ENCODE measurements at places on chromosomes 16 and 17.

DNA sequence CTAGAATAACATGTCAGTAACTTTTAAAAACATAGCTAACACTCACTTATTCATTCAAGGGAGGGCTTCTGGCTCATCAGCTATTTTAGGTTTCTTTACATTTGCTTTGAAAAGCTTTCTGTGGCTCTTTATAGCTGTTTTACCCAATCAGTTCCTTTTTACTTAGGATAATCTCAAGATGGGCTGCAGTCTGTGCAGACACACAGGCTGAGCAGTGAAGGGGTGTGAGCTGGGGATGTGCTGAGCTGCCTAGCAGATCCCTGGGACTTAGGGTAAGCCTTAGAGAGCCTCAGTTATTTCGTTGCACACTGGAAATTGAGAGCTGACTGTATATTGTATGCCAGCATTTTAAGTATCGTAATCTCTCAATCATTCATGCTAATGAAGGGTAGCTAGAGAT is 30.2 kb upstream of the NOL11 start:
- DNase-seq, result no peak
- H3K36me3 ChIP-seq, result peaks cover 7% of the 10 kb centered on the region
- H3K4me3 ChIP-seq, result no peak overlapping the region
- H3K27me3 ChIP-seq, result no peaks in the 10 kb centered on the region
- H3K4me1 ChIP-seq, result peaks cover 6% of the 10 kb centered on the region

- H3K27me3 ChIP-seq, result no peaks in the 10 kb centered on the region
- DNase-seq, result no peak
- peak overlapping the region; percentile 88 for H3K4me3 ChIP-seq
- peak overlapping the region; percentile 93 for H3K27ac ChIP-seq
- H3K36me3 ChIP-seq, result peaks cover 25% of the 10 kb centered on the region
These were observed 518 bp downstream of the SH2B1 start for GRCh38 chr16:28863929-28864793.

DNA sequence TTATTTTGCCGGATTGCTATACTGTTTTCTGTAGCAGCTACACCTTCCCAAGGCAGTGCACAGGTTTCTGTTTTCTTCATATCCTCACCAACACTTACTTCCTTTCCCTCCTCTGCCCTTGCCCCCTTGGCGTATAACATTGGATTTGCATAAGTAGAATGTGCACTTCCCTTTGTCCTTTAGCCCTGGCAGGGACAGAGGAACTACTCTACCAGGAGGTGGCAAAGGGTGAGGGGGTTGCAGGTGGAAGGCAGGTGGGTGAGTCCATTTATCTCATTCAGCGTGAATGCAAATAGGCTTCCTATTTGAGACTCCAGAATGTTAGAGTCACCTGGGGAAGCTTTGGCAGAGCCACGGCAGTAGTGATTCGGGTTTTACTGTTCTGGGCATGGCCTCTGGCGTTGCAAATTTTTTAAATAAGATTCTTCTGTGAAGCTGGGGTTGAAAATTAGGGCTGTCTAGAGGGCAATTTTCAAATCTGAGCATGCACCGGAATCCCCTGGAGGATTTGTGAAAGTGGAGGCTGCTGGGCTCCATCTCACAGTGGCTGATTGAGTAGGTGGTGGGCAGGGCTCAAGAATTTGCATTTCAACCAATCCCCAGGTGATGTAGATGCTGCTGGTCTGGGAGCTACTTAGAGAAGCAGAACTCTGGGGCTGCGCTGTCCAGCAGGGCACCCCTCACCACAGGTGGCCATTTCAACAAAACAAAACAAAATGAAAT is 84.7 kb downstream of the PLCG2 start:
- H3K4me1 ChIP-seq, result peaks cover 12% of the 10 kb centered on the region
- DNase-seq, result no peak
- H3K27me3 ChIP-seq, result peaks cover 6% of the 10 kb centered on the region
- H3K4me3 ChIP-seq, result no peak overlapping the region

DNA sequence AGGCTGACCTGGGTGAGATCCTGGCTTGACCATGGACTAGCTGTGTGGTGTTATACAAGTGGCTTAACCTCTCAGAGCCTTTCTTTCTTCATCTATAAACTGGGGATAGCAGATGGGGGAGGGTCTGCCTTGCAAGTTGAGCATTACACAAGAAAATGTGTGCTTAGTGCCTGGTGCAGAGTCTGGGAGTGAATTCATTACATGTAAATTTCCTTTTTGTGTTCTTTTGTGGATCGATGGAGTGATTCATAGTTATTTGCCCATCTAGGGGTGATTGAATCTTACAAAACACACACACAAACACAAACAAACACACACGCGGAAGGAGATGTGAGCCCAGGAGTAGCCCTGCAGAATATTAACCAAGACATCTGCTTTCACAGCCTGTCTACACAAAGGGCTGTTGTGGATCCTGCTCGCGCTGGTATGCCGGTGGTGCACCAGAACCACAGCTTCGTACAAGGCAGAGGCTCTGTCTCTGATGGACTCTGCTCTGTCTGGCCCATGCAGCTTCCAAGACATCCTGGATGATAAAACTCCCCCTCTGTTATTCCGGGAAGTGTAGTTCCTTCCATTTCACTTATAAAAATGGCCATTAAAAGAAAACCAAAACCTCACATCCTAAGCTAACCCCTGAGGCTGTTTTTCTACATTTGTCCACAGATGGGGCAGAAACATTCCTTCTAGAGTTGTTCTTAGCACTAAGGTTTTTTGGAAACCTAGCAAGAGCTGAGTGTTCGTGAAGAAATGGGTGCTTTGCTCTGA is 86.1 kb downstream of the UTP18 start:
- DNase-seq, result no peak
- H3K4me3 ChIP-seq, result no peak overlapping the region
- H3K36me3 ChIP-seq, result no peaks in the 10 kb centered on the region

DNA sequence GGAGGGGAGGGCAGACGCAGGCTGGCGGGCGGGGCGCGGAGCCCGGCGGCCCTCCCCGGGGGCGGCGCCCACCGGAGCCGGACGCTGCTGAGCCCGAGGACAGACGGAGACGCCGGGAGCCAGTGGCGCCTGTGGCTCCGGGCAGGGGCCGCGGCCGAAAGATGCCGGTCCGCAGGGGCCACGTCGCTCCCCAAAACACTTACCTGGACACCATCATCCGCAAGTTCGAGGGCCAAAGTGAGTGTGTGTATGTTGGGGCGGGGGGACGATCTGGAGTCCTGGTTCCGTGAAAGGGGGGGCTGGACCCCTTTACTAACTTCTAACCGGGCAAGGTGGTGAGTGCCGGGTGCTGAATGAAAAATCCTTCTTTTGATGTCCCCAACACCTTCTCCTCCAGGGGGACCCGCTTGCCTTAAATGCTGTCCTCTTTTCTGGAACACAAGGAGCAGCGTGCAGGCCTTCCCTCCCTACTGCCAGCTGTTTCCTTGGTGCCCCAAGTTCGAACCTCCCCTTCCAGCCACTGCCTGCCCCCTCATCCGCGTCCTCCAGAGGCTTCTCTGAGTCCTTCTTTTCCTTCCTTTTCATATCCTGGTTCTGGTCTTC is at the start of gene KCNH6:
Gene KCNH6, plus strand, starts transcription at position 106 of the 603 bp plus-strand sequence. Its CDS starts 56 bp downstream, at position 162.
- H3K4me1 ChIP-seq, result no peaks in the 10 kb centered on the region
- no peaks in the 10 kb centered on the region for H3K36me3 ChIP-seq
- H3K27ac ChIP-seq, result no peak within 1 kb of the TSS
- peak within 1 kb of the TSS; percentile 21 for H3K4me3 ChIP-seq

DNA sequence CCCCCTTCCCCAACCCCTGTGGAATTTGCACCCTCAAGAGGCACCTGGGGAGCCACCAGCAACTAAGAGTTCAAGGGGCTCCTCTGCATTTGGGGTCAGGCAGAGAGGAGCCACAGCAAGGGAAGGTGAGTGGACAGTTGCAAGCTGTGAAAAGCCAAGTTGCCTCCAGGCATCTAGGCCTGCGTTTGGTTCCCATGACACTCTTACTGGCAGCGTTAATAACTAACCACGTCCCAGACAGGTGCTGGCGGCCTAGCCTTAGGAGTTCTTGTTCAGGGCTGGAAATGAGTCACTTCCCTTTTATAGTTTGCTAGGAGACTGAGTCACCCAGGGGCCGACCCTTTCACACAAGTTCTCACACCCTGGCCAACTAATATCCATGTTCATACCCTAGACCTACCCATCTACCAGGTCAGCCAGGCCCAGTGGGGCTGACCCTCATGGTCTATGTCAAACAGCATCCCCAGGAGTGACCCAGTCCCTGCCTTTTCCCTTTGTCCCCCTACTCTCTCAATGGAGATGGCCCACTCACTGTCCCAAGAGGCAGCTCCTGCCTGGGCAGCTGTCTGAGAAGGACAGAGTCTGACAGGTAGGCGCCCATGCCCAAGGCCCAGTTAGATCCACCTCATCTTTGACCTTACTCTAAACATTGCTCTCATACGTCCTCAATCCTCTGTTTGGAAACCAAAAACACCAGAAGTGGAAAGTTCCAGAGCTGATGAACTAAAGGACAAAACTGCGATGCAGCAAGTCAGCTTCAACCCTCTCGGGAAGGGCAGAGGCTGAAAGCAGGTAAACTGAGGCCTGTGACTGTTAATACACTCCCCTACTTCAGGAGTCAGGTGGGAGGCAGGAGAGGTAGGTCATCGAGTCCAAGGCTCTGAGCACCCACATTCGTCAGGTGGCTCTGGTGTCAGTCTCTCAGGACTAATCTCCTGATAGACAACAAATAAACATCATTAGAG is 300.6 kb downstream of the SOX9 start:
- H3K36me3 ChIP-seq, result no peaks in the 10 kb centered on the region
- peak overlapping the region; percentile 36 for H3K27ac ChIP-seq
- H3K4me3 ChIP-seq, result no peak overlapping the region

DNA sequence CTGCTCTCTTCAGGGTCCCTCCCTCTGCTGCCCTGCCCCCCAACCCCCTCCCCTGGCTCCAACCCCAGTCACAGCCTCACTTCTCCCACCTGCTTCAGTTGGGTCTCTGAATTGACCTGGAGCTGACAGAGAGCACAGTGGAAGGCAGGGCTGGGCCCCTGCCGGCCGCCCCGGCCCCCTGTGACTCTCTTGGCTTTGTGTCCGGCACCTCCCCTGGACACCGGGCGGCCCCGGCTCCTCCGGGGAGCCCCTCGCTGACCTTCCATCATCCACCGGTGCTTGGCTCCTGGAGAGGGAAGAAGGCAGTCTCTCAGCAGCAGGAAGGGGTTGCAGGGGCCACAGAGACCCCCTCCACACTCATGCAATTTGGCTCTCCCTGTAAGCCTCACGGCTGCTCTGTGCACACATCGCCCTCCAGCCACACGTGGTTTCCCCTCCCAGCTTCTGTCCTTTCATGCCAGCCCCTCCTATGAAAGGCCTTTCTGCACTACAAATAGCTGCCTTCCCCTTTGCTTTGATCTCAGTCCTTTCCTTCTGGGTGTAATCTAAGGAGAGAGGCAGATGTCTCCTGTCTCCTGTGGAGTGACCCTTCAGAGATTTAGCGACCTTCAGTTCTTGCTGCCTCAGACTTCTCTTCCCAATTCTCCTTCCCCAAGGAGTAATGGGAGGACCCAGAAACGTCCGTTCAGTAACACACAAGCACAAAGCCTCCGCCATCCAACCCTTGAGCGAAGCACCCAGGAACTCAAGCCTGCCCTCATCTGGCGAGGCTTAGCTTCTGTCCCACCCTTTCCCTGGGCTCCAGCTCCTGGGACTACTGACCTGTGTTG is 8.3 kb downstream of the NKIRAS2 start:
- peaks cover 14% of the 10 kb centered on the region for H3K36me3 ChIP-seq
- no peaks in the 10 kb centered on the region for H3K27me3 ChIP-seq
- H3K4me3 ChIP-seq, result no peak overlapping the region
- H3K27ac ChIP-seq, result no peak overlapping the region
- no peak for DNase-seq
- H3K4me1 ChIP-seq, result peaks cover 23% of the 10 kb centered on the region

DNA sequence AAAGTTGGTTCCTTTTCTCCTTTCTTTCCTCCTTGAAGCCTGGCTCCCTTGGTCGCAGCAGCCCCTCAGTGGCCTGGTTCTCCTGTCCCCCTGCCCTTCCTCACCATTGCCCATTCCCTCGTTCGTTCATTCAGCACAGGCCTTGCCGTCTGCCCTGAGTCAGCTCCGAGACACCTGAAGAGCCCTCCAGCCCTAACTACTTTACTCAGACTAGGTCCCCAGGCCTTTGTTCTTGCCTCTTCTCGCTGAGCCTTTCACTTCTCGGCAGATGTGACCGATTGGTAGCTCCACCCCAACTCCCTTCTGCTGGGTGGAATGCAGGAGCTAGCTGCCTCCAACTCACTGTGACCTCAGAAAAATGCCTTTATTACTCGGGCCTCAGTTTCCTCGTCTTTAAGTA is 7.0 kb upstream of the ADAM11 start:
- no peaks in the 10 kb centered on the region for H3K27me3 ChIP-seq
- peaks cover 12% of the 10 kb centered on the region for H3K36me3 ChIP-seq
- H3K4me1 ChIP-seq, result no peaks in the 10 kb centered on the region
- no peak for DNase-seq
- no peak overlapping the region for H3K27ac ChIP-seq

DNA sequence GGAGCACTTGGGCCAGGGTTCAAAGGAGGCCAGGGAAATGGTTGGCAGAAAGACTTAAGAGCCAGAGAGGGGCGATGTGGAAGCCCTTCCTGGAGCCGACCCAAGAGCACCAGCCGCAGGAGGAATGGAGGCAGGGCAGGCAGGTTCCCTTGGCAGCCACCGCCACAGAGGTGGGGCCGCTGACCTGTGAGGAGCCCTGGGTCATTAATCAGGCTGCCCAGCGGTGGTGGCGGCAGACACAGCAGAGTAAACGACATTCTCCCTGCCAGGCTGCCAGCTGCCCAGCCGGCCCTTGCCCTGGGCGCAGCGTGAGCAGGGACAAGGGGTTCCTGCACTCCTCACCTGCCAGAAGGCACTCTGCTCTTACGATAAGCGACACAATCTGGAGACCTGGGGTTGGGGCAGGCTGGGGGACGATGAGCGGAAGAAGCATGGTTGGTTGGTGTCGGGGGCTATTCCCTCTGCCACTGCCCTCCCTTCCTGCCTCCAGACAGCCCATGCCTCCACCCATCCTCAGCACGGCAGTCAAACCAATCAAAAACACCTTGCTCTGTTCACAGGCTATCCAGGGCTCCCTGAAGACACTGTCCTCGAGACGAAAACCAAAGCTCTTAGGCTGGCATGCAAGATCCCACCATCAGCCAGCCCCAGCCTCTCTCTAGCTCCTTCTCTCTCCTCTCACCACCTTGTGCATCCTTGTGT is 40.9 kb downstream of the PLXDC1 start:
- no peaks in the 10 kb centered on the region for H3K27me3 ChIP-seq
- no peak overlapping the region for H3K4me3 ChIP-seq
- H3K4me1 ChIP-seq, result no peaks in the 10 kb centered on the region
- no peak overlapping the region for H3K27ac ChIP-seq

DNA sequence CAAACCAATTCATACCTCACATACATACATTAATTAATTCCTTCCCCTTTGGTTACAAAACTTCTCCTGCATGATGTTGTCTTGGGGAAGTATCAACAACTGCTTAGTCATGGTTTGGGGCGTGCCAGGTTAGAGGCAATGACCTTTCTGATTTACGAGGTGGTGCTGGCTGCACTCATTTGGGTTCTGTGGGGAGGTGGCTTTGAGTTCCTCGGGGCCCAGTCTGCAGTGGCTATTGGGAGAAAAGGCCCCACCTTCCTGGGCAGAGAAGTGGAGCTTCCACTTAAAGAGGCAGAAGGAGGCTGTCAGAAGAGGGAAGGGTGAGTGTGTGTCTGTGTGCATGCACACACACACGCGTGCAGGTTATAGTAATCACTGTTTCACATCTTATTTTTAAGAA is 10.2 kb upstream of the ETV4 start:
- H3K27me3 ChIP-seq, result no peaks in the 10 kb centered on the region
- H3K4me1 ChIP-seq, result peaks cover 12% of the 10 kb centered on the region
- H3K4me3 ChIP-seq, result no peak overlapping the region
- no peaks in the 10 kb centered on the region for H3K36me3 ChIP-seq
- DNase-seq, result peak; percentile 65
